ENCODE measurements at places on chromosomes 1 and 21.

GRCh38 chr1:225712391-225712790 lies 59.5 kb upstream of the ENAH start:
- DNase-seq = no peak

- no peak for DNase-seq
Observed at GRCh38 chr1:240598216-240599001, 13.5 kb downstream of the GREM2 start.

GRCh38 chr1:54810153-54810942 lies 9.2 kb upstream of the TTC22 start:
- peak; percentile 82 for DNase-seq

- DNase-seq = peak; percentile 86
Observed at GRCh38 chr1:32247983-32248889, 1.2 kb downstream of the FAM167B start.

DNA sequence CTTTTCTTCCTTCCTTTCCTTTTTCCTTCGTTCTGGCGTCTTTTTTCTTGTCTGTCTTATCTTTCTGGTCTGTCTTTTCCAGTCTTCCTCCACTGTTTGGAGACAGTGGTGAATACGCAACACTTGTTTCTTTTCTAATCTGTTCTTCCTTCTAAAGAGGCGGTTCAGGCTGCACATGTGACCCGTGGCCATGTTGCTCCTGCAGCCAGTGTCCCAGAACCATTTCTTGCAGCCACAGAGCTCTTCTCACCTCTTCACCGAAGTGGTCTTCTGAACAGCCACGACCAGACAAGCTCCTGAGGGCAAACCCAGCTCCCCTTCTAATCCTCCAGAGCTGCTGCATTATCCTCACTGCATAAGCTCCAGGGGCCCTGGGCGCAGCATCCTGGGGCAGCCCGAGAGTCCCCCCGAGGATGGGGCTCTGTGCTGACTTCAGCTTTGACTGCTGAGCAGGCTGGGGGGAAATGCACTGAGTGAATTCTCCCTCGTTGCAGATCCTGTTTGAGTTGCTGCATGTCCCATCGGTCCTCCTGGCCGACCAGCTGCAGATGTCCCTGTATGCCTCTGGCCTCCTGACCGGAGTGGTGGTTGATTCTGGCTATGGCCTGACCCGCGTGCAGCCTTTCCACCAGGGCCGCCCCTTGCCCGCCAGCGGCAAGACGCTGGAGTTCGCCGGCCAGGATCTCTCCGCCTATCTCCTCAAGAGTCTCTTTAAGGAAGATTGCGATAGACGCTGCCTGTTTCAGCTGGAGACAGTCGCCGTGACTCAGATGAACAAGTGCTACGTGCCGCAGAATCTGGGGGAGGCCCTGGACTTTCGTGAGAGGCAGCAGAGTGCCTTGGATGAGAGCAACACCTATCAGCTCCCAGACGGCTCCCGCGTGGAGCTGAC lies 70.4 kb downstream of the ACTL8 start:
- DNase-seq = no peak

DNA sequence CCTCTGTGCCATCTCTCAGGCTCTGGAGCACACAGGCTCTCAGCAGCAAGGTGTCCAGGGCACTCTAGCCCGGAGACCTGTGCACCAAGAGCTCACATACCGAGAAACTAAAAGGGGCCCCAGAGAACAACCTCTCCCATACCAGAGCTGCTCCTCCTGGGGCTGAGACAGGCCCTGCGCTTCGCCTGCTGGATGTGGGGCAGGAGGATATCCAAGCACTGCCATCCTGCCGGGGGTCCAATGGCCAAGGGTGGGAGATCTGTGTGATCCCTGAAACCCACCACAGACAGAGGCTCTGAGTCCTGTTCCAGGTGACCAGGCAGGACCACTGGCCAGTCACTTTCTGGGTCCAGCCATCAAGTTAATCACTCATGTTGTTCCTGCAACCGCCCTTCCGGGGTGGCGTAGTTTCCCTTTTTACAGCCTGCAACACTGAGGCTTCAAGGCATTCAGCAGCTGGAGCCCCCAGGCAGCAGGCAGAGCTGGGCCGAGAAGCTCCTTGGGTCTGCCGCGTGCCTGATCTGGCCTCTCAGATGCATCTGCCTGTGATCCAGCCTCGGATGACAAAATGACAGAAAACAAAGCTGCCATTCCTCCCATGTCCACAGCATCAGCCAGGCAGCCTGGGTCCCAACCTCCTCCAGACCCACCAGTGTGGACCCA lies 36.7 kb upstream of the ACTRT2 start:
- DNase-seq = no peak

- no peak for DNase-seq
Observed at GRCh38 chr1:160708118-160708517, 3.5 kb downstream of the CD48 start.

GRCh38 chr1:233614743-233615521 lies 1.0 kb downstream of the KCNK1 start:
- DNase-seq = no peak

GRCh38 chr21:29540289-29540688 lies 241.6 kb downstream of the BACH1 start:
- no peak for DNase-seq

- DNase-seq = no peak
Observed at GRCh38 chr1:218025454-218025853, 259.6 kb upstream of the RRP15 start.

- no peak for DNase-seq
Observed at GRCh38 chr1:103194060-103194459, 85.7 kb upstream of the COL11A1 start.

- no peak for DNase-seq
Observed at GRCh38 chr1:153659175-153659534, 652 bp downstream of the SNAPIN start.

DNA sequence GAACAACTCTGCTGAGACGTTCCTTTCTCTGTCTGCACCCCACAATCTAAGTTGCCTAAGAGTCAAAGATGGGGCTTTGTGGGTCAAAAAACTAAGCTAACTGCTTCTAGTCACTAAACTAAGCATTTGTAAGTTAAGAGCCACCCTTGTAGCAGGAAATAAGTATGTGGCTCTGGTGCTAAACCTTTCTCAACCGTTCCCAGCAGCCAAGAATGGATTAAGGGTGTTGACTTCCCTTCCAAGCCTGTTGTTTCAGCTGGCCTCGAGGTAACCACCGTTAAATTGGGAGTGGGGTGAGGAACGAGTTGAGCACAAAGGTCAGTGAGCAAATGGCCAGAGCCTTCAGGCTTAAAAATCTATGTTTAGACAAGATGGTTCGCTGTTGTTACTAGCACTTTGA lies 169.1 kb downstream of the TRIM33 start:
- no peak for DNase-seq

DNA sequence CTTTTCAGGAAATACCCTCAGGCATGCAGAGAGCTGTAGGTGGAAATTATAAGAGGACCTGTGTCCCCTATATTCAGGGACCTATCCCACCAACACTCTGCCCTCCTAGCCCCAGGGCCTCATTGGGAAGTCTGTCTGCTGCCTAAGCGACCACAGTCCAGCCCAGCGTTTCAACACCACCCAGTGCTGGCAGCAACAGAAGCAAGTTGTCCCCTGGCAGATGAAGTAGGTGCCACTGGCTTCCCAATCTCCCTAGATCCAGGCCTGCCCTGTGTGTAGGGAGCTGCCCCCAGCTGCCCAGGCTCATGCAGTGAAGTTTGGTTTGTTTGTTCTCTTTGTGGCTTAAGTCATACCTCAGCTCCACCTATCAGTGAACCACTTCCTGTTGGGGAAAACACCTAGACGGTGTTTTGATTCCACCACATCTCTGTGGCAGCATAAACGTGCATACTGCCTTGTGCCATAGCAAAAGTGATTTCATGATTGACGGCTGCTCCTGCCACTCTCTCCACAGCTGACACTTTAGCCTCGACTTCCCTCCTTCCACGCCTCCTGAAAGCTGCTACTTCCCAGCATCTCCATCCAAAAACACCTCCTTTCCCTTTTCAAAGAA lies 8.1 kb upstream of the LEFTY1 start:
- DNase-seq = peak; percentile 89

DNA sequence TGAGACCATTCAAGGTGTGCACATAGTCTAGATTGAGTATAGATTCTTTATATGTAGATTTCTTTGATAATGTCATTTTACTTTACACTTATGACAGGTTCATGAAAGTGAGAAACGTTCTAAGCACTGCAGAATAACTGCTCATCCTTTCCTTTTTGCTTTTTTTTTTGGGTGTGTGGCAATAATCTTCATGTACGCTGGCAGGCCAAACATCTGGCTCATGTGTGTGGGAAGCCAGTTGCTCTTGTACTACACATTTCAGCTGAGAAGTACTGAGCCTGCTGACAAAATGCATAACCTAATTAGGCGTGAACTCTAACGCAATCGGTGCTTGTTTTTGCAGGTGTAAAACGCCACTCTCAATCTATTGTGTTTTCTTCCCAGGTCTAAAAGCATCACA lies 350.8 kb upstream of the KAZN start:
- DNase-seq = no peak

GRCh38 chr1:228370941-228371740 lies 35.5 kb downstream of the TRIM11 start:
- no peak for DNase-seq

DNA sequence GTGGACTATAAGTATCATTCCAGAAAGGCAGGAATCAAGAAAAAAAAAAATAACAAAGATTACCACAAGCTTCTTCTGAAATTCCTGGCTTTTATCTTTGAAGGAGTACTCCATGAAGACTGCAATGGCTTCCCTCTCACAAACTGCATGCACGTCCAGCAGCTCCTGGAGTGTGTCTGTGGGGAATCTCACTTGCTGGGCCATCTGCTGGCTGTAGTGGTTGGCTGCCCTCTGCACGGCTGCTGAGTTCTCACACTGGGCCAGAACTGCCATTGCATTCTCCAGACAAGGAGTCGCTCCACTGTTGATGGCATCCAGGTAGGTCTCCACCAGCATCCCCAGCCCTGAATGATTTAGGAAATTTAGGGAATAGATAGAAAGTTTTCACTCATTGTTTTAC lies 23.3 kb upstream of the GBP2 start:
- DNase-seq = no peak

All from activated CD8-positive, alpha-beta T cell treated with anti-CD3 and anti-CD28 coated beads, Interleukin-2, amount 10 ng/mL, durations not matched to agents 7 days and 5 days (primary cell).